ENCODE measurements at places on chromosomes 5 and 9.

- DNase-seq = peak; percentile 30
These were observed 175.2 kb downstream of the GAPVD1 start for GRCh38 chr9:125436613-125437443.

GRCh38 chr9:126490214-126490631 is 123.5 kb upstream of the LMX1B start:
- DNase-seq = peak; percentile 22

- no peak for DNase-seq
These were observed 45.0 kb downstream of the DBH start for GRCh38 chr9:133680976-133681657.

DNA sequence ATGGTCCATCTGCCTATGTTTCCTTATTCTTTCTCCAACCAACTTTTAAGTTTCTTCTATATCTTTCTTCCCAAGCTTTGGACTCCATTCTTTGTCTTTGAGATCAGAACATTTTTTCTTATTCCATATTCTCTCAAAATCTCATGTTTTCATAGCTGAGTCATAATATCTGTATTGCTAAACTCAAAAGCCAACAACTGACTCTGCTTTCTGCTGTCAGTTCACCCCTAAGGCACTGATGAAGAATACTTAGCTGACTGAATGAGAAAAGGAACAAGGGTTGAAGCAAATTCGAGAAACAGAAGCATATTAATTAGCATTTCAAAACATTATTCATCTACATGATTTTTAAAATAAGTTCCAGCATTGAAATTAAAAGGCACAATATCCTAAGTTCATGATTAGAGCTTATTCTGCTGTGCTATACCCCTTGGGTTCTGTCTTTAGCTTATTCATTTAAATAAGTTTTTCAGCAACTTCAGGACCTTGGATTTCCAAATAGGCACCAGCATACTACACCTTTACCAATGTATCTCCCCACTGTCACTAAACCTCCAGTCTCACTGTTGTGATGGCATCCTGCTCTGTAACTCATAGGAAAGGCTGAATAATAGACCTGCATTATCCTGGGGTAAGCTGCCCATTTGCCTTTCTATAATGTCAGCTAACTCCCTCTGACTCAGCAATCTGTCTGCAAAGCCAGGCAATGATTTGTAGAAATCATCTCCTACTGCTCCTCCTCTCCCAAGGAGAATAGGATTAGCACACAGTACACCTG is 49.9 kb upstream of the C5orf46 start:
- no peak for DNase-seq

DNA sequence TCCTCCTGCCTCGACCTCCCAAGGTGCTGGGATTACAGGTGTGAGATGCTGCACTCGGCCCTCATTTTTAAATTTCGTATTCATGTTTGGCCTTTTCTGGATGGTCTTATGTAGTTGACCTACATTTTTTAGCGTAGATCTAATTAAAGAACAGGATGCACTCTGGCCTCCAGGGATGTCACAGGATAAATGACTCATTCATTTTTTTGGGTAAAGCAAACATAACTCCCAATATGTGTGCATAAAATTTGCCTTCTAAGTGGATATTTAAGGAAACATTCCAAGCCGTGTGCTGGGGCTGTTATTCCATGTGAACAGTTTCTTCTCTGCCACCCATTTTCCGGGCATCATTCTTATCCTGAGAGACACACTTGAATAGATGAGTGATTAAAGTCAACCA is 501.6 kb downstream of the IRX1 start:
- DNase-seq = no peak

DNA sequence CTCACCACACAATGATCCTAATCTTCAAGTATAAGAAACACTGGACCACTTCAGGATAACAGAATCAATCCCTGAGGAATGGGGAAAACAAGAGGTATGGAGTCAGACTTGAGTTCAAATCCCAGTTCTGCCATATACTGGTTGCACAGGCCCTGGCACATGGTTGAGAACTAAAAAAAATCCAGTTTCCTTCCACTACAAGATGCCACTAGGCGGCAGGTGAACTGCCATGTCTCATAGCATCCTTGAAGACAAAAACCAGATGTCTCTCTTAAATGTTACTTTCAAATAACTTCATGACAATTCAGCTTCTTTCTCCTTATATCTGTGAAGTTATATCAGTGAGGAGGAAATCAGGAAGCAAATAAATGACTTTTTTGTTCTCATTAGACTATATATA is 11.0 kb downstream of the DEPDC1B start:
- DNase-seq = no peak

- DNase-seq = peak; percentile 78
These were observed 2.0 kb upstream of the LMX1B start for GRCh38 chr9:126611592-126612325.

GRCh38 chr9:96486386-96487028 is 36.5 kb downstream of the HABP4 start:
- DNase-seq = no peak

DNA sequence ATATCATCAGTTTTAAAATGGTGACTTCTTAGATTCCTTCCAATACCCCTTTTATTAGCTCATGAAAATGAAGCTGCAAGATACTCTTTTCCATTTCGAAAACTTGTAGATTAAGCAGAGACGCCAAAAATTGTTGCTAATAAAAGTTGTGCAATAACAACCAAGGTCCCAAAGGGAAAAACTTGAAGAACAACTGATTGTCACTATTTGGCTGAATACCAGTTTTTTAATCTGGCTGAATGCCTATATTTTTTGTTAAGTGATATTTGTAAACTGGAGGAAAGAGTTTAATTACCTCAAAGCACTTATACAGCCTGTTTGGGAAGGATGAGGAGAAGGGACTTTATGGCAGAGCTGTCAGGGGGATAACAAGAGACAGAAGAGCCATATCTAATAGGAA is 14.6 kb downstream of the C5orf58 start:
- DNase-seq = no peak

GRCh38 chr9:19119246-19119645 is 8.0 kb downstream of the PLIN2 start:
- peak; percentile 42 for DNase-seq

GRCh38 chr5:9841516-9842170 is 211.5 kb upstream of the TAS2R1 start:
- no peak for DNase-seq

- no peak for DNase-seq
These were observed 16.7 kb downstream of the MVB12B start for GRCh38 chr9:126343271-126343700.

GRCh38 chr9:9177081-9177480 is 1377.5 kb upstream of the DMAC1 start:
- no peak for DNase-seq

DNA sequence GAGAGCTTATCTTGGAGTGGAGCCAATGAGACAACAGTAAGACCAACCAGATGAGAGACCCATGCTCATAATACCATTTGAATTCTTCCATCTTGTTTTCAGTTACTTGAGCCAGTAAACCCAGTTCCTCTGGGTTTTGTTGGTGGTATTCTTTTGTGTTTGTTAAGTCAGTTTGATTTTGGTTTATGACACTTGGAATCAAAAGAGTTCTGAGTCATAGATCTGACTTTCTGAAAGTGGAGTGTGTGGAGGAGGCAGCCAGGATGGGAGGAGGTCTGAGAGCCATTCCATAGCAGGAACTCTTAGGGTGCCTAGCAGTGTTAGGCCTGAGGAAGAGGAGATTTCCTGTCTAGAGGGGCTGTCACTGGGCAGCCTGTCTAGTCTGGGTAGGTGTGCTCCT is 24.6 kb upstream of the PANK3 start:
- DNase-seq = no peak

- no peak for DNase-seq
These were observed 849 bp downstream of the RORB start for GRCh38 chr9:74497748-74498620.

DNA sequence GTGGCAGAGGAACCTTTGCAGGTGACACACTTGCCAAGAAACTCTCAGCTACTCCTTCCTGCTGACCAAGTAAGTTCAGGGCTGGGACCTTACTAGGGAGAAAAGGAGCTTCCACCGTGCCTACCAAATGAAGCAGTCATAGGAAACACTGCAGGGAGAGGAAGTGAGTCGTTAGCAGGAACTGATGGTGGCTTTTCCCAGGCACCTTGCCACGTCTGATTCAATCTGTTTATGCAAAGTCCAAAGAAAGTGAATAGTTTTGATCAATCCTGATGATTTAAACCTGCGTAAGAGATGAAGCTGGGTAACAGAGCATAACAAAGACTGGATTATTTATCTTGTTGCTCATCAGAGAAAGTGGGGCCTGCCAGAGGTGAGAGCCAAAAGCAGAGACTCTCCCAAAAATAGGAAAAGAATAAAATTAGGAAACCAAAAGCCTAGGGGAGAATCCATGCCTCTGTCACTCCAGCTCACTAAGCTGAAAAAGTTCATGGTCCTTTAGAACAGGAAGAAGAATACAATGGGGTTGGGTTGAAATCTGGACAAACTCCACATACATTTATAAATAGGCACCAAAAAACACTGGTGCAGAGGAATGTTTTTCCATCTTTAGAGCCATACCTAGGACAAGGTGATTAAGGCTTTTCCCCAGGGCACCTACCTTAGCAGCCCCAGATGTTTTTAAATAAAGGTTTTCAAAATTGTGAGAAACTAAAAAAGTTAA is 9.3 kb upstream of the PFDN1 start:
- DNase-seq = no peak

- DNase-seq = peak; percentile 7
These were observed 104.7 kb downstream of the DROSHA start for GRCh38 chr5:31427013-31427723.

DNA sequence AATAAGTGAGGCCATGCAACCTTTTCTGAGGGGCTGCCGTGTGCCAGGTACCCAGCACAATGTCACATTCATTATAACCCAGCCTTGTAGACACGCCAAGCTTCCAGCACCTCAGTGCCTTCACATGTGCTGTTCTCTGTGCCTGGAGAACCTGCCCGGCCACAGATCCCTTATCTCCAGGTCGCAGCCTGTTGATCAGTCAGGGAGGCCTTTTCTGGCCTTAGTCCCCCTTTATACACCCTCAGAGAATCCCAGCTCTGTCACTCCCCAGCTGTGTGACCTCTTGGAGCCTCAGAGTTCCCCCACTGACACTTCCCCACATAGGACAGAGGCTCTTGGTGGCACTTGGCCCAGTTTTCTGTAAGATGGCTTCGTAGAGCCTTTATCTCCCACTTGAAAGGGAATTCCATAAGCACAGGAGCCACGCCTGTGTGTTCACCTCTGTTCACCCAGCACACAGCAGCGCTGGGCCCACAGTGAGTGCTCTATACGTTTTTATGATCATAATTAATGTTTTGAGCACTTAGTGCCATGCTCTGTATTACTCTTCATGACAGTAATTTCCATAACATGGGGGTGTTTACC is 38.7 kb downstream of the NEURL1B start:
- peak; percentile 52 for DNase-seq

DNA sequence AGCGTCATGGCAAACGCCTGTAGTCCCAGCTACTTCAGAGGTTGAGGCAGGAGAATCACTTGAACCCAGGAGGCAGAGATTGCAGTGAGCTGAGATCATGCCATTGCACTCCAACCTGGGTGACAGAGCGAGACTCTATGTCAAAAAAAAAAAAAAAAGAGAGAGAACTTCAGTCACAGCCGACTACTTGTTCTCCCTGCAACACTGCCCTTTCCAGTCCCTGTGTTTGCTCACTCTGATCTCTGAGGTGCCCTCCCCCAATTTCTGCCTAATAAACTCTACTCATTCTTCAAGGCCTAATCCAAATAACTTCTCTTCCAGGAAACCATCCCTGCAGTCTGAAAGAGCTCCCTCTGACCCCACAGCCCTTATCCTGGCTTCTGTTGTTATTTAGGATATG is 28.1 kb downstream of the GFRA3 start:
- DNase-seq = no peak

DNA sequence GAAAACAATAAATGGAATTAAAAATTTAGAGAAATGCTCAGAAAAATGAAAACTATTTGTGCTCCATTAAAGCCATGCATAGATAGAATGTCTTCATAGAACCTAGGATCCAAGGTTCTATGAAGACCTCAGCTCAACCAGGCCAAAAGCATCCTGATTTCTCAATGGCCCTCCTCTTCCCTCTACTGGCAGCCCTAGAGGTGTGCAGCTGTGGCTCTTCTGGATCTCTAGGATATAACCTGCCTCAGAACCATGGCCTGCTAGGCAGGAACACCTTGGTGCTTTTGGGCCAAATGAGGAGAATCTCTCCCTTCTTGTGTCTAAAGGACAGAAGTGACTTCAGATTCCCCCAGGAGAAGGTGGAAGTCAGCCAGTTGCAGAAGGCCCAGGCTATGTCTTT is 15.1 kb downstream of the IFNA1 start:
- DNase-seq = peak; percentile 58

DNA sequence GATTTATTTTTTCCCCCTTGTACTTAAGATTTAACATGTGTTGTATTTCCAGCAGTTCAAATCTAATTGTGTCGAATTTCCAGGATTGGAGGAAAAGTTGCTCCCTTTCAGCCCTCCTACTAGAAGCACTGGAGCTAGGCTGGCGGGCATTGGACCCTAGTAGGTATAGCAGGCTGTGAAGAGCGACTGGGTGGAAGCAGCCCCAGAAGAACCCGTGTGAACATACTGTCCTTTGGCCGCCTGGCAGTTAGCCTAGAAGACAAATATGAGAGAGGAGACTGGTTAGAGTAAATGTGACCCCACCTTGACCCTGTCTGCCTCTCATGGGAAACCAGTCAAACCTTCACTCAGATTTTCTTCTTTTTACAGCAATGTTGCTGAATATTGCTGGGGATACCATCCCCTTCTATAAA is 13.9 kb downstream of the ALDOB start:
- no peak for DNase-seq

DNA sequence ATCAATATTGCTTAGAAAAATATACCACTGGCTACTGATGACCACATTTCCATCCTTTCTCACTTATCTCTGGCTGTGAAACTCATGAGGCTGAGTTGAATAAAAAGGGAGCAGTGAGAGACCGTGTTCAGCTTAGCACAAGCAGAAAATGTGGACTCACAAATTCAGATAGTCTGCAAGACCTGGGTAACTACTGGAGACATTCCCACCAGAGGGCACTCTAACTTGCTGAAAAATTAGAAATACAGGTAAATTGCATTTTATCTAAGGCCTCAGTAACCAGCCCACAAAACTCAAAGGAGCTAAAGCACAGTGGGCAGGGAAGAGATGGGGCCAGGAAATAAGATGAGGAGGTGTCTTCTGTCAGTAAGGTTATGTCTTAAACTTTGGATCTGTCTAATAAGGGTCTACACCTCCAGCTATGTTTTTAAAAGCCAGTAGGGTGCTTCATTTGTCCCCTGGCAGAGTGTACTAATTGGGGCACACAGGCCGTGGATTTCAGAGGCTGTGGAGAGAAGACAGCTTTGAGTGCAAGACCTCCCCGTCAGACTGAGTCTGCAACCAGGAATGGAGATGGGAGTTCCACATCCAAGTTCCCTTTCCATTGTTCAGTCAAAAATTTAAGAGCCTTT is 8.7 kb upstream of the NDUFB6 start:
- DNase-seq = peak; percentile 76

GRCh38 chr9:259405-260404 is 45.0 kb downstream of the DOCK8 start:
- peak; percentile 62 for DNase-seq

Data from hematopoietic multipotent progenitor cell treated with erythropoietin and hydrocortisone succinate and interleukin-3 and kit ligand, for 6 days (in vitro differentiated cells).